ENCODE measurements at places on chromosomes 6 and 20. TPM values are rescaled to one million over a fixed set of nuclear protein-coding genes. Genes with fewer than 3 reads are reported as not detected.

Gene VNN1
- total RNA-seq = 0.09 TPM

DNA sequence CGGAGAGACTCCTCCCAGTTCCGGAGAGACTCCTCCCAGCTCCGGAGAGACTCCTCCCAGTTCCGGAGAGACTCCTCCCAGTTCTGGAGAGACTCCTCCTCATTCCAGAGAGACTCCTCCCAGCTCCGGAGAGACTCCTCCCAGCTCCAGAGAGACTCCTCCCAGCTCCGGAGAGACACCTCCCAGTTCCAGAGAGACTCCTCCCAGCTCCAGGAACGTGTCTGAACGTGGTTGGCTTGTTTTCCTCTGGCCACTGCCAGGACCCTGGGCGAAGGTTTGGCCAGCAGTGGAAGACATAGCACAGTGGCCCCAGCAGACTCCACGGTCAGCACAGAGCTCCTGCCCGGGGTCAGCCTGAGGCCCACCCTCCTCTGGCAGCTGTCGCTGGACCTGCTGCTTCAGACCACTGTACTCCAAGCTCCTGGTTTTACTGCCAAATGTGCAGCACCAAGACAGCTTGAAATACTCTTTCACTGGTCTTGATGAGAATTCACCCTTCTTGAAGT lies 122.3 kb upstream of the AFDN start:
- no peak overlapping the region for H3K27ac ChIP-seq
- H3K4me3 ChIP-seq = no peak overlapping the region
- no peak for DNase-seq
- H3K36me3 ChIP-seq = peaks cover 5% of the 10 kb centered on the region
- no peaks in the 10 kb centered on the region for H3K4me1 ChIP-seq

Gene SAMD5
- not detected for total RNA-seq

Gene MTHFD1L
- 88.5 TPM for total RNA-seq

DNA sequence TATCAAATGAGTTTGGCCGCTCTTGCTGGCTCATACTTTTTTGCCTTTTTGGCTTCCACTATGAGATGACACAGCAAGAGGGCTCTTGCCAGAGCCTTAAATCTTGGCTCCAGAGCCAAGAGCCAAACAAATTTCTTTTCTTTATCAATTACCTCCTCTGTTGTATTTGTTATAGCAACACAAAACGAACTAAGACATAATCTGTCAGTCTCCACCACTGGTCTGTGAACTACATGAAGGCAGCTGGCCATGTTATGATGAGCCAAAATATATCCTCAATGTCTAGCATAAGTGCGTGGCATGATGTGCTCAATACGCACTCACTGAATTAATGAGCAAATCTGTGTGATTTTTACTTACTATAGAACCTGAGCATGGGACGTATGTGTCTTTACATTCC lies 220.0 kb upstream of the ZNF217 start:
- H3K27ac ChIP-seq = no peak overlapping the region
- peaks cover under 1% of the 10 kb centered on the region for H3K36me3 ChIP-seq
- H3K4me1 ChIP-seq = peaks cover 39% of the 10 kb centered on the region
- no peak for DNase-seq
- H3K4me3 ChIP-seq = no peak overlapping the region

GRCh38 chr20:13261460-13262301 lies 40.6 kb downstream of the ISM1 start:
- no peaks in the 10 kb centered on the region for H3K36me3 ChIP-seq
- H3K4me3 ChIP-seq = no peak overlapping the region
- no peak overlapping the region for H3K27ac ChIP-seq
- H3K4me1 ChIP-seq = no peaks in the 10 kb centered on the region

GRCh38 chr6:38151580-38152500 lies 332.3 kb downstream of the ZFAND3 start:
- peaks cover 8% of the 10 kb centered on the region for H3K27me3 ChIP-seq
- H3K36me3 ChIP-seq = peaks cover 20% of the 10 kb centered on the region
- no peak for DNase-seq
- H3K27ac ChIP-seq = no peak overlapping the region

DNA sequence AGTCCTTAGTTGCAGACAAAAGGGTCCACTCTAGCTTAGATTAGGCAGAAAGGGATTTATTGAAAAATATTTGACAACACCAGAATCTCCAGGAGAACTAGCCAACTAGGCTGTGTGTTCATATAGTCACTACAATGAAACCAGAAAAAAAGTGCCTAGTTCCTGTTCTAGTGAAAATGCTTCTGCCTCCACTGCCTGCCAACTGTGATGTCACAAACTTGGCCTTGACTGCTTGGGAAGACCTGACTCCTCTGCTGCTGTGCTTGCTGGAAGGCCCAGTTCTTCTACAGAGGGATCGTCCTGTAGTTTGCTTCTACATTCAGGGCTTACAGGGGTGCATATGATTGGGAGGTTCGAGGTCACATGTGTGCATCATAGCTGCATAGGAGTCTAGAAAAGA lies 40.3 kb upstream of the XRN2 start:
- H3K27me3 ChIP-seq = peaks cover 18% of the 10 kb centered on the region
- no peaks in the 10 kb centered on the region for H3K36me3 ChIP-seq
- no peaks in the 10 kb centered on the region for H3K4me1 ChIP-seq
- no peak overlapping the region for H3K27ac ChIP-seq

- peaks cover 87% of the 10 kb centered on the region for H3K4me1 ChIP-seq
- H3K4me3 ChIP-seq = no peak overlapping the region
- no peak for DNase-seq
- 0 out of 2 replicates have a peak overlapping the region, but pooled peaks have one; percentile 21 for H3K27ac ChIP-seq
These were observed 15.9 kb downstream of the TMEM200A start for GRCh38 chr6:130381459-130382380.

GRCh38 chr6:52512199-52512598 lies 64.7 kb downstream of the TRAM2 start:
- DNase-seq = peak; percentile 83
- H3K27me3 ChIP-seq = peaks cover 25% of the 10 kb centered on the region
- peak overlapping the region; percentile 98 for H3K27ac ChIP-seq
- H3K4me3 ChIP-seq = peak overlapping the region; percentile 80

- no peak overlapping the region for H3K4me3 ChIP-seq
- H3K27me3 ChIP-seq = no peaks in the 10 kb centered on the region
- H3K36me3 ChIP-seq = no peaks in the 10 kb centered on the region
- no peak overlapping the region for H3K27ac ChIP-seq
These were observed 534.8 kb downstream of the BMP2 start for GRCh38 chr20:7302250-7302649.

- H3K27ac ChIP-seq = no peak overlapping the region
- no peak overlapping the region for H3K4me3 ChIP-seq
- no peaks in the 10 kb centered on the region for H3K36me3 ChIP-seq
- no peaks in the 10 kb centered on the region for H3K4me1 ChIP-seq
- no peak for DNase-seq
These were observed 809 bp downstream of the HLA-G start for GRCh38 chr6:29828471-29828797.

GRCh38 chr6:106145741-106146227 lies 59.6 kb downstream of the PRDM1 start:
- H3K36me3 ChIP-seq = no peaks in the 10 kb centered on the region
- DNase-seq = no peak
- H3K4me3 ChIP-seq = no peak overlapping the region
- H3K27ac ChIP-seq = no peak overlapping the region
- peaks cover 7% of the 10 kb centered on the region for H3K27me3 ChIP-seq
- H3K4me1 ChIP-seq = peaks cover 54% of the 10 kb centered on the region

- DNase-seq = no peak
- H3K4me3 ChIP-seq = no peak overlapping the region
- peak overlapping the region; percentile 84 for H3K27ac ChIP-seq
- 0 out of 2 replicates have a peak, but pooled peaks cover 4% of the 10 kb centered on the region for H3K36me3 ChIP-seq
These were observed 33.7 kb downstream of the CYP24A1 start for GRCh38 chr20:54140067-54140466.

Gene TGM3
- total RNA-seq = 0.12 TPM

- no peak overlapping the region for H3K4me3 ChIP-seq
- no peak for DNase-seq
These were observed 260.6 kb upstream of the STXBP5 start for GRCh38 chr6:146943664-146944063.

Gene ZNF334
- 1.1 TPM for total RNA-seq

GRCh38 chr20:51876313-51876940 lies 74.1 kb upstream of the SALL4 start:
- H3K27ac ChIP-seq = no peak overlapping the region
- H3K27me3 ChIP-seq = peaks cover 16% of the 10 kb centered on the region
- DNase-seq = no peak
- H3K36me3 ChIP-seq = no peaks in the 10 kb centered on the region
- H3K4me3 ChIP-seq = no peak overlapping the region

- H3K4me3 ChIP-seq = no peak overlapping the region
- no peak overlapping the region for H3K27ac ChIP-seq
- no peaks in the 10 kb centered on the region for H3K36me3 ChIP-seq
- H3K27me3 ChIP-seq = no peaks in the 10 kb centered on the region
These were observed 14.1 kb upstream of the KCNG1 start for GRCh38 chr20:51036827-51037531.

Gene IL17A
- not detected for total RNA-seq

DNA sequence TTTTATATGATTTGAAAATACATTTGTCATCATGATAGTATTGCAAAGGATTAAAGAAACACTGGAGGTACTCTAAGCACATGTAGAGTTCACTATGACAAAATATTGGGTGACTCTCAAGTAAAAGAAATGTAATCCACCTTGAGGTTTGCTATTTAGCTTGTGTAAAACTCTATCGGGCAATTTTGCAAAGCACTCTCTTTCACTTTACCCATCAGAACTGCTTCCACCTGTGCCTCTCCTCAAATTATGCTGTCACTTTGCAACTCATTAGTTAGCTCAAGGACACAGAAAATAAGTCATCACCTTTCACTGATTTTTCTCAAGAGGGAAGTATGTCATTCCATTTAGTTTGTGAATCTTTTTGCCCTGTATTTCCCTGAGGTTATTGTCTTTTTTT lies 14.0 kb downstream of the TRDN start:
- no peaks in the 10 kb centered on the region for H3K36me3 ChIP-seq
- no peaks in the 10 kb centered on the region for H3K4me1 ChIP-seq
- no peak for DNase-seq
- no peak overlapping the region for H3K4me3 ChIP-seq

Gene OR12D3
- total RNA-seq = not detected

DNA sequence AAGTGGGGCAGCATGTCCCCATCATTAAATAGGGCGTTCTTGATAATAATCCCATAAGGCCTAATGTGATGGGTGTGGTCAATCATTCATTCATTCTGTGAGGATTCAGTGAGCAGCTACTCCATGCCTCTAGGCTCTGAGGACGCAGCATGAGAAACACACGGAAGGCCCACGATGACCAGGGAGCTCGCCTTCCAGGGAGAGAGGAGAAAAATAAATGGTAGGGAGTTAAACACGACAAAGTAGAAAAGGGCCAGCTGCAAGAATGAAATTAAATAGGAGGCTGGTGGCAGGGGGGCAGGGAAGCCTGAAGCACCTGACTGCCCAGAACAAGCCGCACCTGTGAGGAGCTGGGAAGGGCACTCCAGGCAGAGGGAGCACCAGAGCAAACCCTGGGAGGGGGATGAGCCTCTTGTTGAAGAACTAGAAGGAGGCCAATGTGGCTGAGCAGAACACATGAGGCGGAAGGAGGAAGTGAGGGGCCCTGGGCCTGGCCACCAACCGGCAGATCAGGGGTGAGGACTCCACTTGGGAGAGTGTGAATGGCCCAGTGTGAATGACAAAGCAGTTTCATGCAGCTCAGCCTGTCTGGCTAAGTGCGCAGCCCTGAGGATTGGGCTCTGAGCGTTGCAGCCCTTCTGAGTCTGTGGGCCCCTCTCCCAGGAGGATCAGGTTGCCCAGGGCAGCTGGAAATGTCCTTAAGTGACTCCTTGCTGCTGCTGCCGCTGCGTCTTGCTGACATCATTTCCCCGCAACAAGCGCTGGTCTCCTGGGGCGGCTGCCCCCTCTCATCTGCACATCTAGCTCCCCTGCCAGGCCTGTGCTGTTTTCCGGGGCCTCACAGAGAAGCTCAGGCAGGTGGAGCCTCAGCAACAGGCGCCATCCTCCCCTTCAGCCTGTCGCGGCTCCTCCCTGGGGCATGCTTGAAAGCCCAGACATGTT lies 99.9 kb downstream of the CDH26 start:
- H3K27ac ChIP-seq = peak overlapping the region; percentile 2
- H3K4me1 ChIP-seq = peaks cover 54% of the 10 kb centered on the region
- peaks cover 1% of the 10 kb centered on the region for H3K27me3 ChIP-seq
- no peak overlapping the region for H3K4me3 ChIP-seq
- no peaks in the 10 kb centered on the region for H3K36me3 ChIP-seq

DNA sequence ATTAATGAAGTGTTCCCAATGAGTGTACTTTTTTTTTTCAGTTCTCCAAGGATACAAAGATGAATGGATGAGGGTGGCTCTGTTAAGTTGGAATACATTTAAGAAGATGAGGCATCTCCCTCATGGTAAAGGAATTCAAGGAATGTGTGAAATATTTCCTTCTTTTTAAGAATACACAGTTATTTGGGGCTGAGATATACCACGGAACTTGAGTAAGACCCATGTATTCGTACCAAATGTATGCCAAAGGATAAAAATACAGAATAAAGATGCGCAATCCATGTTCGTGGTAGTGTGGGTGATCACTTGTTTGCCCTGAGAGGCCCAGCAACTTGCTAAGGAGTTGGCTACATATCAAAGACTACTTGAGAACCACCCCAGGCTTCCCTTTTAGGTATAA lies 164.2 kb upstream of the TCF21 start:
- H3K27ac ChIP-seq = peak overlapping the region; percentile 44
- peaks cover 32% of the 10 kb centered on the region for H3K36me3 ChIP-seq
- H3K27me3 ChIP-seq = peaks cover 2% of the 10 kb centered on the region
- DNase-seq = peak; percentile 39

DNA sequence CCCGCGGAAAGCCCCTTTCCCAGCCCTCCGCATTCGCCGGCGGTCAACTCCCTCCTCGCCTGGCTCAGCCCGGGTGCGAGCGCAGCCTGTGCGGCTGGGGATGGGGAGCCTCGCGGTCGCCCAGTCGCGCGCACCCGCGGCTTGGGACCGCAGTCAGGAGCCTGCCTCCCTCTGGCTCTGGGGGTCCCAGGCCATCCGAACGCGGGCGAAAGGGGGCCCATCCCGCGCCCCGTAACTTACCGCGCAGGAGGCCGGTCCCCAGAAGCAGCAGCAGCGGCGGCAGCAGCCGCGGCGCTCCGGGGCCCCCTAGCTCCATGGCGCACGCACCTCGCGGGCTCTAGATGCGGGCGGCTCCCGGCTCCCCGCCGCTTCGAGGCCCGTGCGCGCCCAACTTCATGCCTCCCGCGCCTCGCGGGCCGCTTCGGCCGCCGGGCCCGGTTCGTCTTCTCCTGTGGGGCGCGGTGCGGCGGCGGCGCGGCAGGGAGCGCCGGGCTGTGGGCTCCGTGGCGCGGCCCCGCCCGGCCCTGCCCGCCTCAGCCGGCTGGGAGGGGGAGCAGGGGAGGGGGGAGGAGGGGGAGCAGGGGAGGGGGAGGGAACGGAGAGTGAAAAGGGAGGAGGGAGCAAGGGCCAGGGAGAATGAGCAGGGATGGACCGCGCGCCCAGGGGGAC lies at the start of gene CHRNA4:
Gene CHRNA4 (minus strand): TSS at position 500 of the 669 bp plus-strand sequence. CDS start 184 bp downstream, at position 316.
- no peak for DNase-seq
- no peak within 1 kb of the TSS for H3K4me3 ChIP-seq

GRCh38 chr20:20851385-20851784 lies 138.9 kb upstream of the RALGAPA2 start:
- no peaks in the 10 kb centered on the region for H3K4me1 ChIP-seq
- peaks cover 11% of the 10 kb centered on the region for H3K27me3 ChIP-seq
- no peak for DNase-seq

Gene CST9L
- not detected for total RNA-seq

Gene NR2E1
- not detected for total RNA-seq

GRCh38 chr6:35327349-35328027 lies 14.9 kb upstream of the PPARD start:
- peaks cover 8% of the 10 kb centered on the region for H3K27me3 ChIP-seq
- DNase-seq = peak; percentile 35
- no peak overlapping the region for H3K4me3 ChIP-seq
- H3K36me3 ChIP-seq = peaks cover 4% of the 10 kb centered on the region
- no peak overlapping the region for H3K27ac ChIP-seq

- H3K4me1 ChIP-seq = no peaks in the 10 kb centered on the region
- no peak overlapping the region for H3K27ac ChIP-seq
- H3K36me3 ChIP-seq = no peaks in the 10 kb centered on the region
- DNase-seq = no peak
- H3K27me3 ChIP-seq = no peaks in the 10 kb centered on the region
- H3K4me3 ChIP-seq = no peak overlapping the region
These were observed 91.3 kb downstream of the CFAP61 start for GRCh38 chr20:20143646-20144045.

All from HFFc6 (cell line).